Muscle of leg (tissue), 16 donors: ENCODE measurements at places on chromosomes 4 and X.

- peak; percentile 73 for DNase-seq
Observed at GRCh38 chr4:145524552-145524951, 42.9 kb downstream of the SMAD1 start.

GRCh38 chr4:9984621-9985020 lies 36.7 kb downstream of the SLC2A9 start:
- no peak for DNase-seq

DNA sequence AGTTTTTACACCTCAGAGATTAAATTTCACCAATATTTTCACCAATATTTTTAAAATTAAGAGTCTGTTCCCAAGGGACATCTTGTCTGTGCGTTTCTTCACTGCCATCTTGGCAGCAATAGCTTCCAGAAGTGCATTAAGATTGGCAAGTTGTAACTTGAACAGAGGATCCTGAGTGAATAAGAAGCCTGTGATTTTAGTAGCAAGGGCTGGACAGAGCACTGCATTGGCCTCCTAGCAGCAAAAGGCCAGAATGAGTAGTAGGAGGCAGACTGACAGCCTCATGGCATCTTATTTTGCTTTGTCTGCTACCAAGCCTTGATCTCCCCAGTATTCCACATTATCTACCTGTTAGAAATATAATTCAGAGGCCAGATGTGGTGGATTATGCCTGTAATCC lies 138.4 kb downstream of the CPE start:
- no peak for DNase-seq

DNA sequence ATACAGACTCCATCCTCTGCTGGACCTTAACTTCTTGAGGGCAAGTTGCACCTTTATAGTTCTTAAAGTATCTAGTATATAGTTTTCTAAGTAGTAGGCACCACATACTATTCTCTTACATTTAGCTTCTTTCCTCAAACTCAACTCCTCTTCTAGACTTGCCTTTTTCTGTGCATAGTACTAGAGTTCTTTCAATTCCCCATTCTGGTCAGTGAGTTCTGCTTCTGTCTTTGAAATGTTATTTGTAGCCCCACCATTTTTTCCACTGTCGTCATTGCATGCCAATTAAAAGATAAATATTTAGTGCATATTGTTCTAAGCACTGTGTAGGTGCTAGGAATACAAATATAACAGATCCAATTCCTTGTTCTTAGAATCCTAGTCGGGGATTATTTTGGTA lies 31.6 kb downstream of the CDKL5 start:
- peak; percentile 8 for DNase-seq

DNA sequence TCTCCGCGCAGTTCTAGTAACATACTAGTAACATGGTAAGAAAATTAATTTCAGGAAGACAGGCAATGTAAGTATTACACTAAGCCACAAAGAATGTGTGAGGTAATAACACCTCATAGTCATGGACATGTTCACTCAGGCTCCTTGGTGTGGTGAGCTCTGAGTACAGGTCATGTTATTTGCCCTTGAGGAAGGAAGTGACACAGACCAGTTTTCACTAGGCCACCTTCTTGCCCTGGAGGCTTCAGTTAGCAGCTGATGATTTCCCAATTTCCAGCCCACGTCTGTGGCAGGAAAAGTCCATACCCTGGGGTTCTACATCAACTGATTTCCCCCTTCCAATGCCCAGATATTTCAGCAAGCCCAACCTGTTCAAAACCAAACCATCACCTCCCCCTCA lies 6.7 kb downstream of the APOO start:
- DNase-seq = no peak

DNA sequence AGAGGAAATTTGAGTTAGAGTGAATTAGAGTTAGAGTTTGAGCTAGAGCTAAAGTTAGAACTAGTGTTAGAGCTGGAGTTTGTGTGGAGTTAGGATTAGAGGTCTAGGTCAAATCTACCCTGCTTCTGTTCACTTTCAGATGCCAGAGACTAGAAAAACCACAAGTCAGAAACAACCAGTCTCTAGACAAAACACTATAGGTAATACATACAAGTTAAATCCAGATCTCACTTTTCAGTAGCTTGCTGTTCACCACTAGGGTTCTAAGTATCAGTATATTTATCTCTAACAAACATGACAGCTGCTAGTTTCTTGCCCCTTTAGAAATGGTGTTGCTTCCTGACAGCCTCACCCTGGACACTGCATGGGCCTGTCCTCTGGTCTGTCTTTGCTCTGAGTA lies 300.7 kb downstream of the ARAP2 start:
- no peak for DNase-seq
